Nephron progenitor cell (in vitro differentiated cells): ENCODE measurements at places on chromosomes 2 and 18.

DNA sequence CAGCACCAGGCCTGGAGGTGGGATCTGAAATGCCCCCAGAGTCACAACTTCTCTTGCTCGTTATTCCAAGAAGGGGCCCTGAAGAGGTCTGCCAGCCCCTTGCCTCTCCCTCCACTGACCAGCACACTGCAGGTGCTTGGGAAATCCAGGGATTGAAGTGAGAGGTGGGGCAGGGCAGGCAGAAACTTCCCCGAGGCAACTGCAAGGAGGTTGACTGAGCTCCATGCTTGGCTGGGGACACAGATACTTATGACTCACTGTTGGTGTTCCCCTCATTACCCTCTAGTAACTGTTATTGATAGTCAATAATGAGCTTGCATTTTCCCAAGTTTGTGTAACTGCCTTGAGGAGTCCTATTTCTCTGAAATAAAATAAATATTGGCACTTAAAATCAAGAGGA lies 47.5 kb downstream of the MARCO start:
- no peak for DNase-seq

DNA sequence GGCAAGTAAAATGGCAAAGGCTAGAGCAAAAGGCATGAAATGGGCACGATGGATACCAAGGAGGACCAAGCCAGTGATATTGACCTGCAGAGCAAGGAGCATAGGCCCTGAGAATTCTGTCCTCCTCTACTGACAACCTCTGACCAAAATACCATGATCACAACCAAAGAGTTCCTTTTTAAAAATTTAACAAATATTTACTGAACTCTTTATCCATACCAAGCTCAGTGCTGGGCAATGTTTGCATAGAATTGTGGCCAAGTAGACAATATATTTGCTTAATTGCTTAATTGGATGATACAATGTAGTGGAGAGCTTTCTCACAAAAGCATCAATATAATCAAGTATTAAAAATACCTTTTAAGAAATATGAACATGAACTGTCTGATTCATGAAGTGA lies 265.7 kb downstream of the ICOS start:
- no peak for DNase-seq

DNA sequence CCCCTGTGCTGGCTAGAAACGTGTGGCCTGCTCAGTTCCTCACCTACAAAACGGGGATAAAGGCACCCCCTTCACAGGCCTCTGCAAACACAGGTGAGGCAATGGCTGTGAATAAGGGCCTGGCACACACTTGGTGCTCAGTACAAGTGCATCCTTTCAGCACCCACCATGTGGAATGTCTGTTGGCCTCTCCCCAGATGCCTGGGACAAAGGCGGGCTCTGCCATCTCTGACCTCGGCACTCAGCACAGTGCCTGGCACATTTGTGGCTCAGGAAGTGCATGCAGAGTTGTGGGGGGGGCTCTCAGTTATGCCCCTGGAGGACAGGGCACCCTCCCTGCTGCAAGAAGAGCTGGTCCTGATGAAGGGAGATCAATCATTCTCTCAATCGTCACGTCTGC lies 224.6 kb upstream of the RAB6C start:
- no peak for DNase-seq

- DNase-seq, result no peak
Measured at GRCh38 chr2:40102447-40102846, 323.4 kb upstream of the THUMPD2 start.
